ENCODE measurements at places on chromosomes 7 and 10.

DNA sequence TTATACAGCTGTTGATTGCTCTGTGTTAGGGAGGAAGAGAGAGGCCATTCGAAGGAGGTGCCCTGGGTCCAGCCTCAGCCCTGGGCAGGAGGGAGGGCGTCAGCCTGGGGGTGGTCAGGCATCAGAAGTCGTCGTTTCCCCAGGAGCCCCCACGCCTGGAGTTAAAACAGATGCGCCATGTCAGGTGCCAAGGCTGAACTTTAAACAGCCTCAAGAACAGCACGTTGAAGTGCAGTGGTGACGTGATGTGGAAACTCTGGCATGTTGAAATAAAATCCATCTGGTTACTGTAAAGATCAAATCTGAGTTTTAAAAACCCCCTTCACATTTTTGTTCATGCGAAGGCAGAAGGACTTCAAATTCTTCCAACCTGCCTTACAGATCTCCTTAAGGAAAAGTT is 128.4 kb upstream of the PPP2R2D start:
- DNase-seq = no peak

DNA sequence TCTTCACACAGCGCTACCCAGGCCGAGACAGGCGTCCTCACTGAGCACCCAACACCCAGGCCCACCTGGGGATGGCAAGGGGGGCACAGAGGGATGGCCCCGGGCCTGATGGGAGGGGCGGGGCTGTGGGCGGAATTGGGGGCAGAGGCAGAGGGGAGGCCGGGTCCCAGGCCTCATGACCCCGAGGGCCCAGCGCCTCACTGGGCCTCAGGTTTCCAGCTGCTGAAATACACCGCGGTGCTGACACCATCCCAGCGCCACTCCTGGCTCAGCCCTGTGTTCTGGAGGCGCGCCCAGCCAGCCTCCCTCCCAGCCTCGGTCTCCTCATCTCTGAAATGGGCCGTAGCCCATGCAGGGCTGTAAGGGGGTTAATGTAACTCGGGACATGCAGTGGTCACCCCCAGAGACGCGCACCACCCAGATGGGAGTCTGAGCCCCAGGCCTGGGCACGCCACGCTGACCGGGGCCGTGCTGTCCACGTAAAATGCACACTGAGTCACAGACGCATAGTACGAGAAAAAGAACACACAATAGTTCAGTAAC is 82.3 kb downstream of the UNCX start:
- DNase-seq = no peak

DNA sequence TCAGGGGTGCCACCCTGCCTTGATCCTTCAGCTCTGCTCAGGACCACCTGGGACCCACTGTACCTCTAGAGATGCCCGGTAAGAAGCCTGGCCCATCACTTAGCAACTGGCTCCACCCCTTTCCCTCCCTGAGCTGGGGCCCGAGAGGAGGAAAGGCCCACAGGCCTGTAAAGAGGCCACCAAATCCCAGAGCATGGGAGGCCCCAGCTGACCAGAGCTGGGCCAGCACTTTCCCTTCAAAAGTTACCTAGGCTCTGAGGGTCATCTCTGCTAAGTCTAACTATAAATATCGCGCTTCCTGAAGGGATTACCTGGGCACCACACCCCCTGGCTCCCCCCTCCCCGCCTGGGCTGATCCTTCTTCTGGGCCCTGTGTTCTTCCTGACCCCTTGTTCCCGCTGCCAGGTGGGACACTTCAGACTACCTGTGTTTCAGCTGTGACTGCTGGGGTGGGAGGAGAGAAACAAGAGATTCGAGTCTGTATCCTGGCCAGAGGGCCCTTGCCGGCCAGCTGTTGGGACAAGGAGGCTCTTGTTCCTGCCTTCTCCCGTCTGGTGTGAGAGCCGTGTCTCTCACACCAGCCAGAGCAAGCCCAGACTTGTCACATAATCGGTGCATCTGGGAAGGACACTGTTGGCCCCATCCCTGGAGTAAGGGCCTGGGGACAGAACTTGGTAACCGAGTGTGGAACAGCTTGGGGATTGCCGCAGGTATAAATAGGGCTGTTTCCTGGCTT is 22.8 kb upstream of the ANKRD2 start:
- DNase-seq = peak; percentile 91

GRCh38 chr7:5432691-5433090 is 9.1 kb upstream of the TNRC18 start:
- DNase-seq = no peak

- no peak for DNase-seq
Observed at GRCh38 chr10:33365871-33366411, 31.5 kb upstream of the NRP1 start.

GRCh38 chr7:96707901-96708774 is 1.5 kb downstream of the SEM1 start:
- no peak for DNase-seq
